ENCODE measurements at places on chromosomes 6 and 20.

DNA sequence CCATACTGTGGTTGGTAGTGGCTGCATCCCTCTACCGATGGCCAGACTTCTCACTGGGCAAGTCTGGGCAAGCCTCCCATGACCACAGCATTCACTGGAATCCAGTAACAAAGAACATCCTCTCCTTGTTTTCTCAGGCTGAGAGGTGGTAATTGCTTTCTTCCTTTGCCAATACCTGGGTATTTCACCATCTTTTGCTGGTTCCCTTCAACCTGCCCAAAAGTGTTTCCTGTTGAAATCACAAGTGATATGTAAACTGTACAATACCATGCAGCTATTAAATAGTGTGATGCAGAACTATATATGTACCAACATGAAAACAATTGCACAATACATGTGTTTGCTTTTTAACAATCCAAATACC, at the start of gene PTCHD4:
Gene PTCHD4 (minus strand): TSS at position 55 of the 364 bp plus-strand sequence. CDS start 42,240 bp downstream, outside the sequence.
- no peak for DNase-seq

GRCh38 chr6:49668083-49668511, 31.5 kb upstream of the RHAG start:
- no peak for DNase-seq

DNA sequence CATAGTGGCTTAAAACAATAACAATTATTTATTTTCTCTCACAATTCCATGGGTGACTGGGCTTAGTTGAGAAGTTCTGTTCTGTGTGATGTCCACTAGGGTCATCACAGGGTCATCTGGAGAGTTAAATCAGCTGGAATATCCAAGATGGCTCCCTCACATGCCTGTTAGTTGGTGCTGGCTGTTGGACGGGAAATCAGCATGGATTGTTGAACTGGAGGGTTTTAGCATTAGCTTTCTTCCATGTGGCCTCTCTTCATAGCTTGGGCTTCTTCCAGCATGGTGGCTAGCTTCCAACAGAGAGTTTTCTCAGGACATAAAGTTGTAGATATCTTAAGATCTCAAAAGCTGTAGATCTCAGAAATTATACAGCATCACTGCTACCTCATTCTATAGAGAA, 19.6 kb downstream of the MARCKS start:
- DNase-seq, result no peak

DNA sequence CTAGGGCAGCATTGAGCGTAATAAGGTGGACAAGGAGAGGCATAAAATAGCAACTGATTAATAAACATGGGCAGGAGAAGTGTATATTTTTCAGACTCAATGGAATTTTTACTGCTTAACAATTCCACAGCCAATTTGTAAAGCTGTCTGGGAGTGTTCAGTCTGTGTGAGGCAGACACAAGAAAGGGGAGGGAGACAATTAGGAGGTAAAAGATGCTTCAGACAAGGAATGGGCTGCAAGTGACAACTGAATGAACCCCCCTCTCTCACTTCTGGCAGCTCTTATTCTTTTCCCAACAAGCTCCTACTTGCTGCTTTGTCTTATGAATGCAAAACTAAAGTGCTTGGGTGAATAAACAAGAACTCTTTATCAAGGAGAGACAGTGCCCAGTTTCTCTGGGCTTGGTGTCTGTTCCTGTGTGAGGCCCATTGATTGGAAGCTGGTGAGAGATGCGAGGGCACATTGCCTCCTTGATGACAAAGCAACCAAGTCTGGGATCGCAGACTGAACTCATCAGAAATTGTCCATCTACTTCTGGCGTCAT, 575.3 kb downstream of the RNF144B start:
- no peak for DNase-seq

GRCh38 chr20:22466447-22467171, 117.8 kb downstream of the FOXA2 start:
- no peak for DNase-seq

DNA sequence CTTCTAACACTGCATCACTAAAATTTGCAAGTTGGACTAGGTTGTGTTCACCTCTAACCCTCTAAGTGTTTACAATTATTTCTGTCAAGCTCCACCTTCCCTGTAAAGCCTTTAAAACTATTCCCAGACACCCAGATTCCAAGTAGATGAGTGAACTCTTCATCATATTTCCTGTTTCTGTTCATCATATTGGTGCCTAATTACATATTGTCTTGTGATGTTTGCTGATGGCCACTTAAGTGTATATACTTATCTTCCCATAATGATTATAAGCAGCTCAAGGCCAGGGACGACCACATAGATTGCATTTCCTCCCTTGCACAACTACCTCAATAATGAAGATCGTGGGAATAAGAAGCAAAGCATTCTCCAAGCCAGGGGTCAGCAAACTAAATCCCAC, 16.8 kb downstream of the TNFRSF21 start:
- DNase-seq, result no peak

DNA sequence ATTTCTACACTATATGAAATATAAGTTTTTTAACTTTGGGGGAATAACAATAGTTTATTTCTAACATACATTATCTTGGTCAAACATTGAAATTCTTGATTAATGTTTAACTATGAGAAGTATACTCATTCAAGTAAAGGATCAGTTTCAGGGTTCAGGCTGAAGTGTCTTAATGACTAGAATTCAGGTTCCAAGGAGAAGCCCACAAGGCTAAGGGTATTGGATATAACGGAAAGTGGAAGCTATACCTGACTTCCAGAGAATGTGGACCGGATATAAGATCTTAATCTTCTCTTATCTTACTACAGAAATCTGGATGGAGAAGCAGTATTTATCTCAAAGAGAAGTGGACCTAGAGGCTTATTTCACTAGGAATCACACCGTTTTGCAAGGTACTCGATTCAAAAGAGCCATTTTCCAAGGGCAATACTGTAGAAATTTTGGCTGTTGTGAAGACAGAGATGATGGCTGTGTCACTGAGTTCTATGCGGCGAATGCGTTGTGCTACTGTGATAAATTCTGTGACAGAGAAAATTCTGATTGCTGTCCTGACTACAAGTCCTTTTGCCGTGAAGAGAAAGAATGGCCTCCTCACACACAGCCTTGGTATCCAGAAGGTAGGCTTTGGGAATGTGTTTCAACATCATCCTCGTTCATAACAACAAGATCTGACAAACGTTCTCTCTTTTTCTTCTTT, at the start of gene TINAG:
Gene TINAG (plus strand): TSS at position 153 of the 697 bp plus-strand sequence. CDS start 110 bp downstream, at position 263.
- DNase-seq, result no peak

GRCh38 chr6:144898052-144898689, 613.0 kb downstream of the UTRN start:
- DNase-seq, result no peak

DNA sequence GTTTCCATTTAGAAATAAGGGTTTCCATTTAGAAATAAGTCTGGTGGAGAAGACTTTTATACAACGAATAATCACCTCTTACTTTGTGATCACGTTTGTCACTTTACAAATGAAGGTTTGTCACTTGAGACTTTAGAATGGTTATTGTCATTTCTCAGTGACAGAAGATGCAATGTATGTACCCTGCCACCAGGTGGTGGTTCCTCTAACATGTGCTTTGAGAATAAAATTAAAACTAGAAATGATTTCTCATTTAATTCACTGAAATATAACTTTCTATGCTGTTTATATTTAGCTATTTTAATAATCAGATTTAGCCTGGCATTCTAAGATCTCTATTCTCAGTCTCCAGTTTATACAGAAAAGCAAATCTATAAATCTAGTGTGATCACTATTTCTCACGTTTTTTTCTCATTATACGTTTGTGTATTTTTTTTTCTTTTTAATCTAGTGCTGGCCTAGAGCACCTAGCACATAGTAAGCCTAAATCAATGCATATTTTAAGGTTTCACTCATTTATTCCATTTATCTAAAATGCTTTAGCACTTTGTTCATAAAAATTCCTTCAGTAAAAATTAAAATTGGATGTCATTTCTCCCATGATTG, 57.4 kb upstream of the TFAP2D start:
- DNase-seq, result no peak

DNA sequence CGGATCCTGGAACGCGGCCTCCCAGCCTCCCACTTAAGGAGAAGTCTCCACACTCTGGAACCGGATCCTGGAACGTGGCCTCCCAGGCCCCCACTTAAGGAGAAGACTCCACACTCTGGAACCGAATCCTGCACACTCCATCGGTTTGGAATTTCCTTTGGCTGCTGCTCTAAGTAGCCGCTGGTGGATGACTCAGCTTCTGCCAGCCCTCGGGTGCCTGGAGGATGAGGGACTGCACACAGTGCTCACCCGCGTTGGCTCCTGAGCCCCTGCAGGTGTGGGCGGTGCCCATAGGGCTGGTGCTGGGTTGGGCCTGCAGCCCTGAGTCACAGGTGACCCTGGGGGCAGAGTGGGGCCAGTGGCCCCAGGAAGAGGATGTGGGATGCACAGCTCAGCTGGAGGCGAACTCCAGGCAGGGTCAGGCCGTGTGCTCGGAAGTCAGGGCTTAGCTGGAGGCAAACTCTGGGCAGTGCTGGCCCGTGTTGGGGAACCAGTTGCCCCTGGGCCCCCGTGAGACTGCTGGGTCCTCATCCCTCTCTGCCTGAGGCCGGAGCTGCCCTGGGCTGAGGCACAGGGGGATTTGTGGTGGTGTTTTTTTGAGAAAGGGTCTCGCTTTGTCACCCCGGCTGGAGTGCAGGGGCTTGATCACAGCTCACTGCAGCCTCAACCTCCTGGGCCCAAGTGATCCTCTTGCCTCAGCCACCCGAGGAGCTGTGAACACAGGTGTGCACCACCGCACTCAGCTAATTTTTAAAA, 13.9 kb upstream of the TNFRSF6B start:
- DNase-seq, result no peak

Measured in DMS 273 treated with DMSO at 0.1 percent for 48 hours (cell line).